ENCODE measurements at places on chromosomes 5 and 9.

GRCh38 chr9:118721923-118722322 is 647.3 kb downstream of the BRINP1 start:
- DNase-seq, result no peak

DNA sequence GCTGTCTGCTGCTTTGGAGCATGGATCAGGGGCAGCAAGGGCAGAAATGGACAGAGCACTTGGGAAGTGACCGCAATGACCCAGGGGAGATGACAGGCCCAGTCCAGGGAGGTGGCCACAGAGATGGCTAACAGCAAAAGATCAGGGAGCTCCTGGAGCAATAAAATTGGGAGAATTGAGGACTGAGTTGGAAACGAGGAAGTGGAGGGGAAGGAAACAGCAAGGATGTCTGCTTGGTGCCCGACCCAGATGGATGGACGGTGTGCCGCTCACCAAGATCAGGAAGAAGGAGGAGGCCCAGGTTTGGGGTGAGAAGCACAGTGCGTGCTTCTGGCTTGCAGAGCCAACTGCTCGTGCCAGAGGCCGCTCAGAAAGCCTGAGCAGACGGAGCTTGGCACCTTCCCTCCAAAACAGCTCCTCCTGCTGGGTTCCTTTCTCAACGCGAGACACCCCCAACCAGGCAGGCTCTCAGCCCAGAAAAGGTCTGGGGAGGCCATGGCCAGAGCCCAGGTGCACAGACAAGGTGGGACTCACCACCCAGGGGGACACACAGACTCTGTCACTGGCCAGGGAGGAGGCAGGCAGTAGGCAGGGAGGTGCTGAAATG is 1.7 kb upstream of the SLC34A1 start:
- no peak for DNase-seq

GRCh38 chr5:141807329-141807728 is 70.9 kb downstream of the PCDH1 start:
- DNase-seq, result no peak

DNA sequence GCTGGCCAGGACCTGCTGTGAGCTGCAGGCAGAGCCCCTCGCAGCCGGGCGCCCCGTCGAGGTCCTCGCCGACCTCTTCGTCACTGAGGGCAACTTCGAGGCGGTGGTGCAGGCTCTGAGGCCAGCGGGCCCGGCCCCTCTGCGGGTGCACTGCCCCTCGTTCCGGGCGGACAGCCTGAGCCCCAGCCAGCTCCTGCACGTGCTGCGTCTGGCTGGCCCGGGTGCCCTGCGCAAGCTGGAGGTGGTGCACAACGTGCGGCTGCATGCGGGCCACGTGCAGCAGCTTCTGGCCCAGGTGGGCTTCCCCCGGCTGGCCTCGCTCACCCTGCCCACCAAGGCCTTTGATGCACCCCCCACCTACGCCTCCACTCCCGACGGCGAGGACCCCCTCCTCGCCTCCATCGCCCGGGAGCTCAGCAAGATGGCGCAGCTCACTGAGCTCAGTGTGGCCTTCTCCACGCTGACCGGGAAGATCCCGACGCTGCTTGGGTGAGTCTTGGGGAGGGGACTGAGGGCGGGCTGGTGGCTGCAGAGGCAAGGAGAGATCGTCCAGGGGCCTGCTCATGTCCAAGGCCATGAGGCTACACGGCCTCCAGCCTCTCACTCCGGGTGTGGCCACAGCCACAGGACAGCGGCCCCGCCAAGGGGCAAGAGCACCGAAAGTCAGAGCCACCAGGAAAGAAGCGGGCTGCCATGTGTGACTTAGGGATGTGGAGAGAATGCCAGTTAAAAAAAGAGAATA is 825 bp downstream of the LRRC14B start:
- DNase-seq, result no peak

DNA sequence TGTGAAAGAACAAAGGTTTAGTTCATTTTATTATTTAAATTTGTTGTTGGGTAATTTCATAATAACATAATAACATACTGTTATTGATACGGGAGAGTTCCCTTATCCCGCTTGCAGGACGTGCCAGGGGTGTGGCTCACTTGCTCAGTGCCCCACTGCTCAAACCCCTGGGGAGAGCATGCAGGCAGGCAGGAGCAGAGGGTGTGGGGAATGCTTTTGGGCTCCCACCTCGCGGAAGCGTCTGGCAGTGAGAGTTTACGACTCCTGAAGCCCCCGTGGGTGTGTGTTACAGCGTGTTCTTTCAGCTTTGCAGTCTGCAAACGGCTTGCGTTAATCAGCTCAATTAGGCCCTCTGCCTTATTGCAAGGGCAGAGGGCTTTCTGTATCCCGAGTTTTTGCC is 675.9 kb downstream of the SEMA5A start:
- DNase-seq, result no peak

GRCh38 chr5:82601077-82601476 is 322.9 kb upstream of the RPS23 start:
- no peak for DNase-seq

GRCh38 chr9:95135756-95136155 is 181.8 kb downstream of the FANCC start:
- DNase-seq, result no peak

GRCh38 chr9:36407122-36407723 is 7.2 kb upstream of the RNF38 start:
- peak; percentile 76 for DNase-seq

DNA sequence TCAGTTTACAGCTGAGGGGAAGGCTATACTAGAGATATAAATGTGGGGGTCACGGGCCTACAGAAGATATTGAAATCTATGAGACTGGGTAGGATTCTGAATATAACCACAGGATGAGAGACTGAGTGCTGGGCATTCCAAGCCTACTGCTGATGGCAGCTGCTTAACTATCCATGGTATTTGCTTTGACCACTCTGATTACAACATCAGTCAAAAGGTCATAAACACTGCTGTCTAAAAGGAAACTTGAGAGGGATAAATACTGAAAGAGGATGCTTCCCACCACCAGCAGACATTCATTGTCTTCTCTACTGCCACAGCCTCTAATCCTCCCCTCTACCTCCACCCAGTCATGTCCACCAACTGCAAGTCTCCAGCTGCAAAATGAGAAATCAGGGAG is 3.8 kb downstream of the ZNF622 start:
- DNase-seq, result no peak

GRCh38 chr9:134681061-134681661 is 39.6 kb downstream of the COL5A1 start:
- no peak for DNase-seq

DNA sequence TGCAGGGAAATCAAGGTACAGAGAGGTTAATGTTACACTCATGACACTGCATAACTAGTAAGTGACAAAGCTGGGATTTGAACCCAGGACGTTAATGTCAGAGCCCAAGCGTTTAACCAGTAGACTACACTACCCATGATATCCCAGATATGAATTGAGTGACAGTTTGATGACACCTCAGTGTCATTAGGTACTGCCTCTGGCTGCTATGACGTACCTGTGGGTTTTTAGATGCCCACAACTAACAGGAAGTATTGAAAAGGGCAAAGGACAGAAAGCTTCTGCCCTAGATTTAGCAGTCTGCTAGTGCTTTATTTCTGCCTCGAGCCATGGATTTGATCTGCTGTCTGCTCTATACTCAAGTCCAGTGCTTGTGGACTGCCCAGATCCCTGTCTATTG is 56.2 kb downstream of the GLRA1 start:
- DNase-seq, result no peak

DNA sequence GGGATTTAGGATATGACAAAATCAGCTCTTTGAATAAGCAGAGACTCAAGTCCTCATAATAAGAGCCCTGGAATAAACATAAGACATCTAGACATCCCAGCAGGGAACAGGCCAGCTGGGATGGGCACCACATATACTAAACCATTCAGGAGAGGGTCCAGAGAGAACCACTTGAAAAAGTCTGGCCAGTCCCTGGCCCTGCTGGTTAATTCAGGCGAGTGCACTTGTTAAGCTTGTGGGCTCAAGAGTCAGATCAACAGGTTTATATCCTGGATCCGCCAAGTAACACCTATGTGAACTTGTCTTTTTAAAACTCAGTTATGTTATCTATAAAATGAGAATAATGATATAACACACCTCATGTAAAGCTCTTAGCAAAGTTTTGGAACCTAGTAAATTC is 63.3 kb downstream of the CAVIN4 start:
- DNase-seq, result no peak

GRCh38 chr5:22539762-22540161 is 313.4 kb downstream of the CDH12 start:
- DNase-seq, result no peak

DNA sequence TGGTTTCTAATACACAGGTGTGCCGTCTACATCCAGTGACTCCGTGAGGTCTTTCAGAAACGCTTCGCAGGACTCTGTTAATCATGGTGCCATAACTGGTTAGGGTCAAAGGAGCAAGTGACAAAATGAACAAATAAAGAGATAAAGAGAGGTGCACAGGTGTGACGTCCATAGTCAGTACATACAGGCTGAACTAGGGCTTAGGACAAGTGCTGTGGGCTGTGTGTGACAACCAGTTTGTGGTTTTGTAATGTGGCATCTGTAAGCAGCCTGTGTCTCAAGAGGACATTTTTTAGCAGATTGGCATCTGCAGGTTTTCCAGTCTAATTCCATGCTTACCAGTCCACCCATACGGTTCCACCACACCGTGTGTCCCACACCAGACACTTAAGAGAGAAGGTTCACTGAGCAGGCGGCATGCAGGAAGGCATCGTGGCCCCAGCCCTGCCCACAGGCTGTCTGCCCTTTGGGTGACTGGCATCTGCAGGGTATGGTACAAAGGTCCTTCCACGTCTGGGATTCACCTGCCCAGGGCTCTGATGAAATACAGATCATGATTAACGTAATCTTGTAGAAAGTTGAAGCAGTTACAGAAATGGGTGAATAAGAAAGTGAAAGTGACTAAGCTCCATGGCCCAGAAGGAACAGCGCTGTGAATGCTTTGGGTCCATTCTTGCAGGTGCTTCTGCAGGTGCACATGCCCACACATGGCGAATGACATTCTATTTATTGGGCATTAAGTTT is 26.9 kb downstream of the SRD5A1 start:
- DNase-seq, result no peak

- no peak for DNase-seq
These were observed 179.9 kb downstream of the GAS1 start for GRCh38 chr9:86767373-86767772.

GRCh38 chr9:76358628-76359280 is 35.5 kb downstream of the RFK start:
- DNase-seq, result no peak

- DNase-seq, result no peak
These were observed 2.7 kb downstream of the NXNL2 start for GRCh38 chr9:88537761-88538091.

- DNase-seq, result no peak
These were observed 21.4 kb upstream of the SNX2 start for GRCh38 chr5:122753500-122753899.

- no peak for DNase-seq
These were observed 133.8 kb downstream of the SPOCK1 start for GRCh38 chr5:137365126-137365865.

GRCh38 chr9:113482341-113482740 is 18.8 kb downstream of the RGS3 start:
- no peak for DNase-seq

GRCh38 chr5:141672841-141673813 is 8.9 kb downstream of the ARAP3 start:
- peak; percentile 1 for DNase-seq

GRCh38 chr9:134179595-134179917 is 15.2 kb upstream of the RNU6ATAC start:
- DNase-seq, result no peak

DNA sequence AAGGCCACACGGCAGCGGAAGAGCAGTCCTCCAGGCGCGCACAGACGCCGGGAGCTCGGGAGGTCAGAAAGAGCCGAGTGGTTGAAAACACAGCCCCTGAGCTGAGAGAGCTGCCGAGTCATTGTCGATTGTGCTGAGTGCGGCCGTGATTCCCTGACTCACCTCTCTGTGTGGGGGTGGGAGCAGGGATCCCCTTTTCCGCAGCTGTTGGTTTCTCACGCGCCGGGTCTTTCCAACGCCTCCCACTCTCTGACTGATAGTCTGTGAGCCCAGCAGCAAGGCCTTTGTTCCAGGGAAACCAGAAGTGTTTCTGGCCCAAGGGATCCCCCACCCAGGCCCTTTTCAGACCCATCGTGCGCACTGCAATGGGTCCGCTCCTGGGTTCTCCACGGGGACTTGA is 97.3 kb downstream of the MRPL36 start:
- no peak for DNase-seq

GRCh38 chr5:88396751-88397281 is 128.2 kb upstream of the TMEM161B start:
- DNase-seq, result no peak

- peak; percentile 68 for DNase-seq
These were observed 57.1 kb downstream of the MFAP3 start for GRCh38 chr5:154095904-154096303.

DNA sequence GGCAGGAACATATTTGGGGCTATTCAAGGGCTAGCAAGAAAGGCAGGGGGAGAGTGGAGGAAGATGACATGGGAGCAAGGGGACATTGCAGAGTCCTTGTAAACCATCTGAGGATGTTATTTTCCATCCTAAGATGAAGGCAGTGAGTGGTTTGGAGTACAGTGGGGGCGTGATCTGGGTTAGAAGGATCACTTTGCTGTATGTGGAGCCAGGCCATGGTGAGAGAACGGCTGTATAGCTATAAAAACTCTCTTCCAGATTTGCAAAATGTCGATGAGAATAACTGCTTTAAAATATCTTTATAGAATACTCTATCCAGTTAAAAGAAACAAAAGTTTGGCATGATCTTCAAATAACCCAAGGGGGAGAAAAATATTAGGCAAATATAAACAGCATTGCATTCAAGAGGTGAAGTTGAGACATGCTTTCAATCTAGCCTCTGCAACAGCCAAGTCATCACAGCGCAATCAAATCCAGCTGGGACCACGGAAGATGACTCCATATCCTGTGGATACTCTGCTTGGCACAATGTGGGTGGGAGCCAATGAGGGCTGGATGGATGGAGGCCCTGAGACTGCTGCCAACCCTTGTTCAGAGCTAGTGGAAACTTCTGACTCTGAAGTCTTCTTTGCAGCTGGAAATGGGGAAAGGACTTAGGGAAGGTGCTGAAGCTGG is 111.5 kb upstream of the BASP1 start:
- DNase-seq, result no peak

- DNase-seq, result no peak
These were observed 704 bp downstream of the SPARC start for GRCh38 chr5:151685749-151686673.

- DNase-seq, result no peak
These were observed 91.7 kb upstream of the SHB start for GRCh38 chr9:38160613-38161215.

DNA sequence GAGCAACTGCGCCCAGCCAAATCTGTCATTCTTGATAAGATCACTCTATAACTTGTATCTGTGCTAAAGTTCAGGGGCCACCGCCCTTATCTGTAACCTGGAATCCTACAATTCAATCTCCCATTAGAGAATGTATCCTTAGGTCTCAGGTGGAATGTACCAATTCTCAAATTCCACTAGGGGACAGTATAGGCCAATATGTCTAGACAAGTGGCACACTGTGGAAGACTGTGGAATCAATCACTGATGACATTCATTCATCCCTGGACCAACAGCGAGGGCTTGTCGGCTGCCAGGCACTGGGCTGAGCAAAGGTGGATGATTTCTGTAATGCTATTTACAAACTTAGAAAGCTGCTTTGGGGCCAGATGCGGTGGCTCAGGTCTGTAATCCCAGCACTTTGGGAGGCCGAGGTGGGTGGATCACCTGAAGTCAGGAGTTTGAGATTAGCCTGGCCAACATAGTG is 28.7 kb upstream of the MEGF9 start:
- DNase-seq, result no peak

Measured in DMS79 (cell line).